ENCODE measurements at places on chromosomes 5 and 9.

DNA sequence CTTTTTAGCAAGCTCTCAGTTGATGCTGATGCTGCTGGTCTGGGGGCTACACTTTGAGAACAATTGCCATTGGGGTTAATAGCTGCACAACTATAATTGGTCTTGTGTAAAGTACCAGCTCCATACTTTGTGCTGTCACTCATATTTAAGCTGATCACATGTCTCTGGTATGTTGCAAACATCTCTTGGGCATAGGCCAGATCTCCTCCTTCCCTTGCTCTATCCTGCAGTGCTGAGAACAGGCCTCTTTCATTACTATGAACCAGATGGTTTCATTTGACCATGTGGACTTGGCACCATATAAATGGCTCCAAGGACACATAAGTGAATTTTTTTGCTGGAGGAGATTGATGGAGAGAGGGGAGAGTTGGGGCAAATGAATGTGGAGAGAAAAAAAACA lies 48.4 kb downstream of the DMRT2 start:
- DNase-seq, result no peak

DNA sequence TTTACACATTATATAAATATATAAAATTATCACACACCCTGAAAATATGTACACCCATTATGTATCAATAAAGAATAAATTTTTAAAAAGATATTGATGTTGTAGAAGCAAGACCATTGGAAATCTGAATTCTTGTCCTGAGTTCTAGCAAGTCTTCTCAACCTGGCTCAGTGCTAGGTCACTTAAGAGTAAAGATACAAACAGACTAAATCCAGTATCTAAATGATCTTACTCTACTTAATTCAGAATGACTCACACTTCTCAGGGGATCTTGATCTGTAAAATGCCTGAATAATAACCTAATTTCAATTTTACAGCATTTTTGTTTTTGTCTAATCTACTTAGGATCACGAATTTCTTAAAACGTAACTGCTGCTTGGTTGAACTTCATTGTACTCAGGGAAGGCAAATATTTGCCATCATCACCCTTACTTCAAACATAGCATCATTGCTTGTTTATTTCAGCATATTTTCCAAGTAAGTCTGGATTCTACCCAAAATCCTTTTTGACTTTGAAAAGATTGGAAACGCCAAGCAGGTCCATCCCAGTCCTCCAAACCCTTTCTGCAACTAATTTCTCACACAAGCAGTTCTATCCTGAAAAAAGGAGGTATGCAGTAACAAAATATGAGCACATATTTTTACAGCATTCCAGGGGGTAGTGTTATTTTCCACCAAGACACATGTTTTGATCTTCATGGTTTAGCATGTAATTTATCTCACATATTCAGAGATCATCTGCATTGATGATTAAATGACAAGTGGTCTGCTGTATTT lies 582.6 kb downstream of the PSAT1 start:
- no peak for DNase-seq

DNA sequence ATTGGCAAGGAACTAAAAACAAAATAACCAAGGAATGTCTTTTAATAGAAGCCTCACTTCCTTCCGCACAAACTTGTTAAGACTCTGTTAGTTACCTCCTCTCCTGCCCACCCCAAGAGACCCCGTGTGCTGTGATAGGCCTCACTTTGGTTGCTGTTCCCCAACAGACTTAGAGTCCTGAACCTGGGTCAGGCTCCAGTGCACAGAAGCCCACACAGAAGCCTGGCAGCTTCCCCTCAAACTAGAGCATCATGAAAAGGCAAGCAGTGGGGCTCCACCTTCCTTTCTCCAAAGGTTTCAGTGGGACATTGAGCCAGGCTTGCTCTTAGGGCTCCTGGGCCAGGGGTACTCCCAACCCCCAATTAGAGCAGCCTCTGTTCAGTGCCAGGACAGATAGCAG lies 230.5 kb downstream of the ESM1 start:
- DNase-seq, result no peak

- no peak for DNase-seq
Observed at GRCh38 chr9:93671020-93671338, 94.6 kb downstream of the PHF2 start.

DNA sequence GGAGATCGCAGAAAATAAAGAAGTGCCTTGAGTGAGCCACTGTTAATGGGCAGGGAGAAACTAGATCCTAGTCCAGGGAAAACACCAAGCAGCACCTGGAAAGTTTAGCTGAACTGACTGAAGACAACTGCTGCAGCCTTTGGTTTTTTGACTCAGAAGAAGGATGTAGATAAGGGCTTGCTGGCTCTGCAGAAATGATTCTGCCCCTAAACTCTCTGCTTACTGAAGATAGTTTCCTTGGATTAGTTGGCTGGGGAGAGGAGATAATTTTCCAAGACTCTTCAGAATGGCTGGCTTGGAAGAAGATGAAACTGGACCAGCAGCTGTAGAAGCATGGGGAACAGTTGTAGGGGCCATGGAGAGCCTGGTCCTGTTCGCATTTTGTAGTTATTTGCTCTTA lies 471.8 kb downstream of the KDM4C start:
- no peak for DNase-seq

GRCh38 chr5:68272289-68272688 lies 56.7 kb downstream of the PIK3R1 start:
- DNase-seq, result peak; percentile 40

DNA sequence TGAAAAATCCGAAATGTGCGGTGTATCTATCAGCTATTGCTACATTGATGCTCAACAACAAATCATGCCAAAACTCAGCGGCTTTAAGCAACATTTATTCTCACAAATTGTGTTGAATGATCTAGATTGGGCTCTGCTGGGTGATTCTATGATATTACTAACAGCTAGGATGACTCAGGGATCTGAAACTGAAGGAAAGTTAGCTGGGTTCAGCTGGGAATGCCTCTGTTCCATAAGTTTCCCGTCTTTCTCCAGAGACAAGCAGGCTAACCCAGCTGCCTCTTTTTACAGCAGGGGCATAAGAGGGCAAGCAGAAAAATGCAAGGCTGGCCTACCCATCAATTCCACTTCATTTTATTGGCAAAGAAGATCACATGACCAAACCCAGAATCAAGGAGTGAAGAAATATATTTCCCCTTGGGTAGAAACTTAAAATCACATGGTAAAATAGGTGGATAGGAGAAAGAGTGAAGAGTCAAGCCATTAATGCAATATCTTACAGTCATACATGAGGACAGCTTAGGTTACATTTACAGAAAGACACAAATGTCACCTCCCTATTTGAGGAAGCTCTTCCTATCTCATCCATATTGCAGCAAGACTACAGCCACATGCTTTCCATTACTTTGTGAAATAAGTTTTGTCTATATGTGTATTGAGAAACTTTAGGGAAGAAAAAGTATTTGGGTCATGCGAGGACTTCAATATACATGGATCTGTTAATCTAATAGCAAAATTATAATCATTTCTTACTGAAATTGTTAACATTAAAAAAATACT lies 30.8 kb downstream of the IL7R start:
- DNase-seq, result no peak

DNA sequence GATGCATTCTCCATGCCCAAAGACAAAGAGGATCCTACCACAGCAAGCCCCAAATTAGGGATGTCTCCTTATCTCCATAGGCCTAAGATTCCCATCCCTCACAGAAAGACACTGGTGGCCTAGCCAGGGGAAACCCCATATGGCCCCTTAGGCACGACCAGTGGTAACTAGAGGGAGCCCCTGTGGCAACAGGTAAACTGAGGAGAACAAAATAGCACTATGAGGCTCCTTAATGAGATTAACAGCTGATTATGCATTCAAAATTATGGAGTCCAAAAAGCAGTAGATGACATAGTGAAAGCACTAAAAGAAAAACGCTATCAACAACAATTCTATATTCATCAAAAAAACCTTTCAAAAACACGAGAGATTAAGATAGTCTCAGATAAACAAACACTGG lies 234.0 kb downstream of the DIRAS2 start:
- no peak for DNase-seq
